ENCODE measurements at places on chromosomes 2 and 18.
A peak's percentile ranks its signal among the peaks of the same experiment; 100 is the strongest.

- DNase-seq: no peak
Measured at GRCh38 chr2:241929551-241930490, 60.3 kb downstream of the RTP5 start.

DNA sequence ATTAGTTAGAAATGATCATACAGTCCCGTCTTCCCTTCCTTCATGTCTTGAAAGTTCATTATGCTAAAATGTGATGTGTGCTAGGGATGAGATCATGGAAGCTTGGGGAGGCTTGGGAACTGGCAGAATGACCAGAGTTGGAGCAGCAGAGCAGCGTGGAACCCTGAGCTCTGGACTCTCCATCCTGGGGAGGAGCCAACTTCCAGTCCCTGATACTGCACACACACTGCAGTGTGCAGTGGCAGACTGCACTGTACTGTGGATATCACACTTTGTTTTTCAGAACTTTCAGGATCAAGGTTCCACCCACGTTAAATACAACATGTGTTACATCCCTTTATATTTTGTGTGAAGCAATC lies 27.3 kb upstream of the GREB1 start:
- DNase-seq: no peak

GRCh38 chr2:19796035-19796695 lies 105.6 kb downstream of the TTC32 start:
- no peak for DNase-seq

DNA sequence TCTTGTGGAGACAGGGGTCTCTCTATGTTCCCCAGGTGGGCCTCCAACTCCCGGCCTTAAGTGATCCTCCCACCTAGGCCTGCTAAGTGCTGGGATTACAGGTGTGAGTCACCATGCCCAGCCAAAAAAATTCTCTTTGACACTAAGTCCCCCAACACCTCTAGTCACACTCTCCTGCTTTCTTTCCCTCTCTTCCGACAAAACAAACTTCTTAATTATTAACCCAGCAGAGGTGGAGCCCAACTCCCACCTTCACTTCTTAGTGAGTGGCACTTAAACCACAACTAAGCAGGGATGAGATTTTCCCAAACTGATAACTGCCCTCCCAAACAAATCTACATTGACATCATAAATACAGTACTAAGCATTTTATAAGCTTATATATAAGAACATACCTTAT lies 60.5 kb upstream of the PMAIP1 start:
- no peak for DNase-seq

DNA sequence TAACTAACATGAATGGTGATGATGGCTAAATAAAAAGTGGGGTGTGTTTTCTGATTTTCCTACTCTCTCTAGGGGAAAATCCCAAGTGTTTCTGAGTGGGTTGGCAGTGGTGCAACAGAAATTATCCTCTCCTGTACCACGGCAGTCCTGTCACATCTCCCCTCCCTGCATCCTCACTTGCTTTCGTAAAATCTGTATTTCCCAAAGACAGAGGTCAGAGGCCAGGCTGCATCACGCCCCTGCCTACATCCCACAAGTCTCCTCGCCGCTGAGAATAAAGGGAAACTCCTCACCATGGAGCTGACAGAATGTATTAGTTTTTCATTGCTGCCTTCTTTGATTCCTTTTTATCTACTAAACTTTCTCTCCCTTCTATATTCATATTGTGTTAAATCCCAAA lies 13.1 kb downstream of the FBLN7 start:
- no peak for DNase-seq

DNA sequence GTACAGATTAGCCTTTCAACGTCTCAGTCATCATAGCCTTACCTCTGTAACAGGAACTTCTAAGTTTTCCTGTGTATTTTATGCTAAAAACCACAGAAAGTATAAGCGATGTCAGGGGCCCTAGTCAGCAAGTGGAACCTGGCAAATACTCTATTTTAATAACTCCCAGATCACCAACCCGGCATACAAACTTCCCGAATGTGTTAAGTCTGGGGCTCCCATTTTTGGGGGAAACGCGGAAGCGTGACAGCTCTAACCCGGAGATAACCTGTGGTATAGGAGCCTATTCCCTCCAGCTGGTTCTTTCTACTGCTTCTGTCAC lies 574 bp downstream of the NIFK start:
- DNase-seq: no peak

DNA sequence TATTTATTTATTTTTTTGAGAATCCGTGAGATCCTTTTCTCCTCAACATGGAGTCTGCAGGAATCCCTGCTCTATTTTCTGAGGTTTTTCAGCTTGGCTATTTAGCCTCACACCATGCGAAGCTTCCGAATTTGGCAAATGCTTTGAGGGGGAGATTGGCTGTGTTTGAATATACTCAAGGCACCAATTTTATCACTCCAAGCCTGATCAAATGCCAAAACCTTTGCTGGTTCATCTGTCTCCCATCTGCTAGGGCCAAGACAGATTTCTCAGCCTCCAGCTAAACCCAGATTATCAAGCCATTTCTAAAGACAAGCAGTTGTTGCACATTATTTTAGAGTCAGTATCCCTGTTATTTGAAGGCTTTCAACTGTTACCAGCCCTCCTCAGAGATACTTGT lies 295.7 kb downstream of the XIRP2 start:
- DNase-seq: peak; percentile 7

- no peak for DNase-seq
Measured at GRCh38 chr2:233402789-233403188, 48.5 kb downstream of the DGKD start.

DNA sequence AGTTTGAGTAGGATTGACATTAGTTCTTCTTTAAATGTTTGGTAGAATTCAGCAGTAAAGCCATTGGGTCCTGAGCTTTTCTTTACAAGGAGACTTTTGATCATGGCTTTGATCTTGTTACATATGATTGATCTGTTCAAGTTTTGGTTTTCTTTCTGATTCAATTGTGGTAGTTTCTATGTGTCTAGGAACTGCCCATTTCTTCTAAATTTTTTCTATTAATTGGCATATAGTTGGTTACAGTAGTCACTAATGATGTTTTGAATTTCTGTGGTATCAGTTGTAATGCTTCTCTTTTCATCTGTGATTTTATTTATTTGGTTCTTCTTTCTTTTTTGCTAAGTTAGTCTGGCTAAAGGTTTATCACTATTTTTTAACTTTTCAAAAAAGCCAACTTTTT lies 73.3 kb upstream of the DLGAP1 start:
- DNase-seq: no peak

All from NCI-H1092 treated with DMSO at 0.1 percent for 48 hours (cell line).